Hypothalamus (tissue), 51 donors: ENCODE measurements at places on chromosomes 7 and 10.

GRCh38 chr7:47485640-47486435 lies 96.1 kb downstream of the TNS3 start:
- no peak for DNase-seq

DNA sequence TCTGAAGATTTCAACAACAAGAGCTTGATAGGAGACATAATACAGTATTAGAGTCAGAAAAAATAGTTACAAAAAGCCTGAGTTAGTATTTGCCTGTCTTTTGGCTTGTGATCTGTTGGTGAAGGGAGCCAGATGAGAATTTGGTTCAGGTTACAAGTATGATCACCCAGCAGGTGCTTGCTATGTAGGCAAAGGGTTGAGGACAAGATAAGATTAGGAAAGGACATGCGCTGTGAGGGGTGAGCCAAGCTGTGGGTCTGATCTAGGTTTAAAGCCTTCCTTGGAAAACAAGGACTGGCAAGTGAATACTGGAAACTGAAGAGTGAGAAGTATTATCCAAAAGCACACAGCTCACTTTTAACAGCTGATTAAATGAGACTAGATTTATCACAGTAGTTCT lies 28.7 kb upstream of the CD36 start:
- DNase-seq, result no peak

- peak; percentile 34 for DNase-seq
These were observed 20.3 kb upstream of the IGF2BP3 start for GRCh38 chr7:23490357-23491135.

DNA sequence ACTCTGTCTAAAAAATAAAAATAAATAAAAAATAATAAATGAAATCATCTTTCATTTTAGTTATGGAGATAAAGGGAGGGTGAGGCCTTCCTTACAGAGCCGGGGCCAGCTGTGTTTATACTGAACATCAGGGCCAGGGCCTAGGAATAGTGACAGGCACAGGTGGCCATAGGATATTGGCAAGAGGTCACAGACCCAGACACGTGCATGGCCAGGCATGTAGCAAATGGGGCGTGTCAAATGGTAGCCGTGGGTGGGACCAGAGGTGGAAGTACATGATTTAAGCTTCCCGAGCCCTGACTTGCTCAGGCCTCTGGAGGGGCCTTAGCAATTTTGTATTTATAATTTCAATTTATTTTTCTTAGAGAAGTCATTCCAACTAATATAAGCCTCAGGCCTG lies 353.0 kb downstream of the ANKRD30A start:
- DNase-seq, result no peak

GRCh38 chr7:150668472-150668911 lies 17.0 kb upstream of the GIMAP2 start:
- no peak for DNase-seq

- DNase-seq, result no peak
These were observed 4.6 kb downstream of the LANCL2 start for GRCh38 chr7:55369427-55370400.

DNA sequence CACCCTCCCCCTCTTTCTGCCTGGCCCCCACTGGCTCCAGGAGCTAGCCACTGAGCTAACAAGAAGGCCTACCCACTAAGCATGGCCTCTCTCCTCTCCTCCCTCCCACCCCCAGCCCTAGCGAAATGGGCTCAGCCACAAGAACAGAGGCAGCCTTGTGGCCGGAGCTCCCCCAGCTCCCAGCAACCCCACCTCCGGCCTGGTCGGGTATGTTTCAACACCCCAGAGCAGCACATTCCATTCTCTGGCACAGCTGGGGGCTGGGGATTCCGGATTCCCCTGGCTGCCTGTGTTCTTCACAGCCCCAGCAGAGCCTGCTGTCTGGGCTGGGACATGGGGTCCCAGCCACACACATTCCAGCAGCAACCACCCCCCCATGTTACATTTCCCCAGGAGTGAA lies 9.0 kb downstream of the SFRP5 start:
- DNase-seq, result no peak

DNA sequence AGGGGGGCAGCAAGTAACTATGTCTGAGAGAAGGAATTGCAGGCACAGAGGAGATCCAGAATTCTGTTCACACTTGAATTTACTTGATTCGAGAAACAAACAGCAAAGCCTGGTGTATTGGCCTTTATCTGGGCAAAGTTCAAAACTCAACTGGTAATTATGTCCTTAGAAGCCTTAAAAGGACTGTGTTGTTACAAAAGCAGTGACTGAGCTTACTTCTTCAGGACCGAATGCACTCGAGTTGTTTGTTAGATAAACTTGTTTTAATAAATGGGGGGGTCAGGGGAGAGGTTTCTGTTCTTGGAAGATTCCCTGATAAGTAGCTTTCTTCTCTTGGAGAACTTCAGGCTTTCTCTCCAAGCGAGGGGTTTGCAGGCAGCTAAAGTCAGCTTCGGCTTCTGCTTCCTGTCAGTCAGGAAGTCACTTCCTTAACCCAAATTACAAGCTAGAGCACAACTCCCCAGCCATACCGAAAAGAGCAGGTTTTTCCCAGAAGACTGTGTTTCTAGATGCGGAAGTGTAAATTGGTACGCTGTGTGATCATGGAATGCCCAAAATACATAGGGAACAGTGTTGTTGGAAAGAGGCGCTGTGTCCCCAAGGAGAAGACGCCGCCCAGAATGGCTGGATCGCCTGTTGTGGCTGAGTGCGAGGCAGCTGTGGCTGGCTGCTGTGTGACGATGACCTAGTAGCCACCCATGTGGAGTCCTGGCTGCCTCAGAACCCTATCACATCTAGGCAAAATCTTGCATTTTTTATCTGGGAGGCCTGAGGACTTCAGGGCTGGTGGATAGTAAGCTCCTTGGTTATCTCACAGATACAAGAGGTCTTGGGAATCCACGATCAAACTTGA lies 110.4 kb downstream of the TCF7L2 start:
- no peak for DNase-seq

GRCh38 chr10:23069019-23069815 lies 26.2 kb upstream of the MSRB2 start:
- no peak for DNase-seq

- no peak for DNase-seq
These were observed 30.2 kb downstream of the NEURL1 start for GRCh38 chr10:103523683-103524082.

DNA sequence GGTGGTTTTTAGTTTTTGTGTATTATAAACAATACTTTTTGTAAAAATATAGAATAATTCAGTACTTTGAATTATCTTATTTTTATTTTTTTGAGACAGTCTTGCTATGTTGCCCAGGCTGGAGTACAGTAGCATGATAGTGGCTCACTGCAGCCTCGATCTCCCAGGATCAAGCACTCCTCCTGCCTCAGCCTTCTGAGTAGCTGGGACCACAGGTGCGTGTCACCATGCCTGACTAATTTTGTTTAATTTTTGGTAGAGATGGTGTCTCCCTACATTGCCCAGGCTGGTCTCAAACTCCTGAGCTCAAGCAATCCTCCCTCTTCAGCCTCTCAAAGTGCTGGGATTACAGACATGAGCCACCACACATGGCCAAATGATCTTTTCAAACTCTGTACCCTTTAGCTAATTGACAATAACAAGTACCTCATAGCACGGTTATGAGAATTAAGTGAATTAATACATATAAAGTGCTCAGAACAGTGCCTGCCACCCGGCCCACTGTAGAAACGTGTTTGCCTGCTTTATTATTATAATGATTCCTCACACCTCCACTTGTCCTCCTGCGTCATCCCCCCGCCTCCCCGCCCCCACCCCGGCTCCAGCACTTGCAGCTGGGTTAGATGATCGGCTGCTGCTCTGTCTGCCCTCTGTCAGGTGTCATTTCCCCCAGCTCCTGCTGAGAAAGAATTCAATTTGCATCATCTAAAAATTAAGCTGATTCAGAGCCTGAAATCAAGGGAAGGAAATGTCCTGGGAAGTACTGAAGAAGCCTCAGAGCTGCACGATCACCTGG lies 53.6 kb upstream of the NRF1 start:
- no peak for DNase-seq

GRCh38 chr7:100152937-100153666 lies 4.4 kb downstream of the LAMTOR4 start:
- no peak for DNase-seq

DNA sequence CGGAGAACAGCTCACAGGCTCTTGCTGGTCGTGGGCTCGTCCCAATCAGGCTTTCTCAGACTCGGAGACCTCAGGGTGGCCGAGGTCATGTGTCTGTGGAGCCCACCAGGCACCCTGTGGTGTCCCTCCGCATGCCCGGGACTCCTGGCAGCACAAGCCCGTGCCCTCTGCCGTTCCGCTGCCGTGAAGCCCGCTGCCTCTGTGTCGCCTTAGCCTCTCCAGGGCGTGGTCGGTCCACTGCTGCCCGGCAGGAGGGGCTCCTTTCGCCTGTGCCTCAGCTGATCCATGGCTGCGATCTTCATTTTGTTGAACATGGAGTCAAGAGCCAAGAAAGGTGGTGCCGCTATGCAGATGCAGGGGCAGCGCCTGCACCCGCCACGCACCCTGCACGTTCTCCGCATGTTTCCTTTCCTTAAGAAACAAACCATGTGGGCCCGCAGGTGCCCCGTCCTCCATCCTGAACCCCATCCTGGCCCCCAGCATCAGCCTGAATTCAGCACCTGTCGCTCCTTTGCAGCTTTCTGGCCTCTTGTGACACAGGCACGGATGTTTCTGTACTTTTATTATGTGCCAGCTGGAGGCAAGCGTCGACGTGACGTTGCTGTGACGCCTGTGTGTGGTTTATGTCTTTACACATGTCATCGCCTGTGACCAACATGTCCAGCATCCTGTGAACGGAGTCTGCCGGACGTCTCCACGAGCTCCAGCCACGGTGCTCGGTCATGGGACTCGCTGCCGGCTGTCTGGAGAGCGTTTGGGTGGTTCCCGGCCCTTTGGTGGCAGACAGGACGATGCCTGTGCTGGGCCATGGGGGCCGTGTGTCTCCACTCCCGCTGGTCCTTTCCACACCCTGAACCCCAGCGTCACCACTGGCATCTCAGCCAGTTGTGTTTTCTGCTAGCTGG lies 69.9 kb downstream of the NKX6-2 start:
- DNase-seq, result no peak

DNA sequence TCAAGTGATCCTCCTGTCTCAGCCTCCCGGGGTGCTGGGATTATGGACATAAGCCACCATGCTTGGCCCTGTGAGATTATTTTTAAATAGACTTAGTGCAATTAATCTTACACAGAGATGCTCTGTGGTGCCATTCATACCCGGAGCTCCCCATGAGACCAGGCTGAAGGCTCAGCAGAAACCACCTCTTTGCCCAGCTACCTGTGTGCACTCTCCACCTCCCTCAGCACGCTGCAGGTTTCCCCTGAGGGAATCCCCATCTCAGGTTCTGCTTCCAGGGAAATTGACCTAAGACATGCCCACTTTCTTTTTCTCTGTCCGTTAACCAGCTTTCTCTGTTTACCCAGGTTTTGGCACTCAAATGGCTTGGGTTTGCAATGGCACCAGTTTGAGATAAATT lies 260.5 kb downstream of the SFMBT2 start:
- no peak for DNase-seq

DNA sequence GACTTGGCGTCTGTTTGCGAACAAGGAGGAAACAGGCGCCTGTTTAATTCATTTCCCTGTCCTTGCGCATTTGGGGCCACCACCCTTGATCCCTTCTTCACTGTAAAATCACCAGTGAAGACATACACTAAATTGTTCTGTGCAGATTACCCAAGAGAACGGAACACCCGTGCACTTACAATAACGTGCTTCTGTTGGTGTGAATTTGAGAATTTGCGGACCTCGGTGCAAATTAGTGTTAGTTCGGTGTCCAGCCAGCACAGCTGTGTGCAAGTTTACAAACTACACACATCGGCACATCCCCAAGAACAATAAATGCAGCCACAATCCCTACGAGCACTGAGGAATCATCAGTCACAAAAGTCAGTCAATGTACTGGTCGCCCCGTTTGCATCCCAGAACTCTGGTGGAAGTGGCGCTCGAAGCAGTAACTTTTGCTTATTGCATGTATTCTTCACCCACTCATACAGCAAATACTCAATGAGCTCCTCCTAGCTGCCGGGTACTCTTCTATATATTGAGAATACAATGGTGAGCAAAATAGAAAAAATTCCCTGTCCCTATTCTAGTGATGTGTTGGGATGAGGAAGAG lies 786 bp upstream of the CNOT4 start:
- no peak for DNase-seq

- no peak for DNase-seq
These were observed 887 bp downstream of the COL13A1 start for GRCh38 chr10:69802424-69803161.

DNA sequence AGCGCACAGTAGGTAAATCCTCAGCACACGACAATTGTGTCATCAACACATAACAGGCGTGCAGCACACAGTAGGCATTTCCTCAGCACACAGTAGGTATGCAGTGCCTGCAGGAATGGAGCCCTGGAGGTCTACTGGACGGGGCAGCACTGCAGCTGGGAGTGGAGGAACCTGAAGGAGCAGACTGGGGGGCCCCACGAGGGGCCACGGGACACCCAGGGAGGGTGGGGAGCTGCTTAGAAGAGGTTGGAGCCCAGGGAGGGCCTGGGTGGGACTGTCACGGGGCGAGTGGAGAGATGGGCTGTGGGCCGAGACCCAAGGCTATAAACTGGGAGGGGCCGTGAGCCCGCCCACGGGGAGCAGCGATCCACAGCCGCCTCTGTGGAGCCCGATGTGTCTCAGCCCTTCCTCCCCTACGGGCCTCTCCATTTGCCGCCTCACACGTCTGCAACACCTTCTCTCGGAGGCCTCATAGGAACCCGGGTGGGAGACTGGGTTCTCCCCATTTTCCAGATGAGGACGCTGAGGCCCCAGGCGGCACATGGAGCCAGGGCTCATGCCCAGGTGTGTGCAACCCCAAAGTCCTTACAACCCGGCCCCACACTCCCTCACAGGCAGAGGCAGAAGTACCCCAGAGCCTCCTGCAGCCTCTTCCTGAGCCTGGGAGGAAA lies 101.5 kb downstream of the MICALL2 start:
- no peak for DNase-seq

DNA sequence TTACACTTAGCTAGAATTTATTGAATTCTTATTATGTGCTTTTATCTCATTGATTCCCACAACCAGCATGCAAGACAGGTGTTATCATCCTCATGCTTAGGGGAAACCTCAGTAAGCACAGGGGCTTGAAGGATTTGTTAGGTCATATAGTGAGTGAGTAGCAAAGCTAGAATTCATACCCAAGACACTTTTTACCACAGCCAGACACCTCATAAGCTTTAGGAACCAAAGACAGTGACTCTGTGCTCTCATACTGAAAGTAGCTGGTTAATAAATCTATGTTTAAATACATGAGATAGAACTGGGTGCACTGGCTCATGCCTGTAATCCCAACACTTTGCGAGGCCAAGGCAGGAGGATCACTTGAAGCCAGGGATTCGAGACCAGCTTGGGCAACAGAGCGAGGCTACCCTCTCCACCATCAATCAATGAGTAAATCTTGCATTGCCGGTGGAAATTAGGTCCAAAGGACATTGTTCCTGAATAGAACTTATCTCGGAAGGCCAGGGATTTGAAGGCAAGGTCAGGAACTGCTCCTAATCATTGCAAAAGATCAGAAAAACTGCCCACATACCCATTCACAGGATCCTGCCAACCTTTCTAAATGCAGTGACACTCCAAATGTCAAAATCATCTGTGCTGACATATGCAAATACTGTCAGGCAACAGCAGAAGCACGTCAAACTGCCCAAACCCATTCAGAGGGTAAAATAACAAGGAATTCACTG lies 523.5 kb downstream of the PARD3 start:
- DNase-seq, result no peak

- DNase-seq, result no peak
These were observed 194.2 kb downstream of the GPAM start for GRCh38 chr10:111989136-111989911.

- no peak for DNase-seq
These were observed 5.6 kb downstream of the FAM241B start for GRCh38 chr10:69635428-69636272.

- DNase-seq, result no peak
These were observed 37.7 kb downstream of the INSYN2A start for GRCh38 chr10:127158662-127159061.

- no peak for DNase-seq
These were observed 150.9 kb downstream of the CELF2 start for GRCh38 chr10:11168423-11169090.
